Activated naive CD4-positive, alpha-beta T cell treated with anti-CD3 and anti-CD28 coated beads for 36 hours (primary cell): ENCODE measurements at places on chromosomes 1 and 21.

GRCh38 chr1:1779691-1780597, 1.7 kb upstream of the NADK start:
- peak overlapping the region; percentile 38 for H3K4me3 ChIP-seq
- H3K27me3 ChIP-seq: no peaks in the 10 kb centered on the region
- H3K4me1 ChIP-seq: peaks cover 64% of the 10 kb centered on the region
- peaks cover 8% of the 10 kb centered on the region for H3K36me3 ChIP-seq
- DNase-seq: peak; percentile 80
- H3K27ac ChIP-seq: peak overlapping the region; percentile 79

GRCh38 chr1:204128464-204128963, 23.3 kb downstream of the ETNK2 start:
- H3K4me1 ChIP-seq: peaks cover 7% of the 10 kb centered on the region
- no peaks in the 10 kb centered on the region for H3K36me3 ChIP-seq
- H3K4me3 ChIP-seq: no peak overlapping the region
- no peak overlapping the region for H3K27ac ChIP-seq
- no peaks in the 10 kb centered on the region for H3K27me3 ChIP-seq

DNA sequence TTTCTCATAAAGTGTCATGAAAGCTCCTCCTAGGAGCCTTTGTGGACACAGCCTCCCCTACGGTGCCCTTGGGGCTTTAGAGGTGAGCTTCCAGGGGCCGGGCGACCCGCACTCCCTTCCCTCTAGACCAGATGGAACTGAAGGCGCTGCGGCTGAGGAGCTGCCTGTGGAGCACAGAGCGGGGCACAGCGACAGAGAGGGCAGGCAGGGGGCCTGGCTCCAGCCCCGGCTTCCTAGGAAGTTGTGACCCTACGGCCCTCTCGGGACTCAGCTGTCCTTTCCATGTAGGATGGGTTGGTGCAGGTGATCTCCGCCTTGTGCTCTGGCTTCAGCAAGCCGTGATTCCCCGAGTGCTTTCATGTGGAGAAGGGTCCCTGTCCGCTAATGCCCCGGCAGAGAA, 23.6 kb upstream of the NEK2 start:
- no peaks in the 10 kb centered on the region for H3K36me3 ChIP-seq
- peaks cover 14% of the 10 kb centered on the region for H3K4me1 ChIP-seq
- no peak for DNase-seq

GRCh38 chr21:29195981-29196669, 65.7 kb downstream of the MAP3K7CL start:
- peak overlapping the region; percentile 90 for H3K27ac ChIP-seq
- H3K27me3 ChIP-seq: no peaks in the 10 kb centered on the region
- H3K4me1 ChIP-seq: peaks cover 36% of the 10 kb centered on the region

DNA sequence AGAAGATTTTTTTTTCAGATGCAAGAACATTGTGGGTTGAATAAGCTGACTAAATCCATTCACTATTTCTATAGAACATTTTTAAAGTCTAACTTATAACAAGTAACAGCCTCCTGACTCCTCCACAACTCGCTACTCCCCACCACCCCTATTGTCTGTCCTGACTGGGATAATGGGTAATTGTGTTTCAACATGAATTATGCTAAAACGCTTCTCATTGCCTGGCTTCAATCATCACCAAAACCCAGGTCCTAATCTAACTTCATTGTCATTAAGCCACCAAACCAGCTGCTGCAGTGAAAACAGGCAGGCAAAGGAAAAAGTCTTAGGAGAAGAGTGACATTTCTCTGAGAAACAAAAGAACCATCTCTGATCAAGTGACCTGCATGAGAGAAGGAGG, 30.0 kb downstream of the TNR start:
- DNase-seq: no peak
- H3K36me3 ChIP-seq: no peaks in the 10 kb centered on the region
- no peak overlapping the region for H3K4me3 ChIP-seq
- no peak overlapping the region for H3K27ac ChIP-seq
- no peaks in the 10 kb centered on the region for H3K27me3 ChIP-seq

- peaks cover 10% of the 10 kb centered on the region for H3K36me3 ChIP-seq
- H3K4me3 ChIP-seq: no peak overlapping the region
- DNase-seq: no peak
- H3K27ac ChIP-seq: no peak overlapping the region
Measured at GRCh38 chr1:200968469-200969410, 54.8 kb downstream of the KIF21B start.

GRCh38 chr1:19765623-19766022, 34.1 kb downstream of the TMCO4 start:
- peaks cover 16% of the 10 kb centered on the region for H3K4me1 ChIP-seq
- H3K27me3 ChIP-seq: no peaks in the 10 kb centered on the region
- H3K36me3 ChIP-seq: peaks cover 8% of the 10 kb centered on the region

GRCh38 chr1:93704052-93704451, 22.4 kb upstream of the BCAR3 start:
- H3K36me3 ChIP-seq: no peaks in the 10 kb centered on the region
- DNase-seq: no peak
- no peak overlapping the region for H3K27ac ChIP-seq
- H3K4me3 ChIP-seq: no peak overlapping the region
- peaks cover 15% of the 10 kb centered on the region for H3K4me1 ChIP-seq
- peaks cover 2% of the 10 kb centered on the region for H3K27me3 ChIP-seq

- H3K4me1 ChIP-seq: peaks cover 10% of the 10 kb centered on the region
- no peaks in the 10 kb centered on the region for H3K36me3 ChIP-seq
- no peak overlapping the region for H3K27ac ChIP-seq
- no peak for DNase-seq
Measured at GRCh38 chr1:1021010-1021919, 1.3 kb downstream of the AGRN start.

DNA sequence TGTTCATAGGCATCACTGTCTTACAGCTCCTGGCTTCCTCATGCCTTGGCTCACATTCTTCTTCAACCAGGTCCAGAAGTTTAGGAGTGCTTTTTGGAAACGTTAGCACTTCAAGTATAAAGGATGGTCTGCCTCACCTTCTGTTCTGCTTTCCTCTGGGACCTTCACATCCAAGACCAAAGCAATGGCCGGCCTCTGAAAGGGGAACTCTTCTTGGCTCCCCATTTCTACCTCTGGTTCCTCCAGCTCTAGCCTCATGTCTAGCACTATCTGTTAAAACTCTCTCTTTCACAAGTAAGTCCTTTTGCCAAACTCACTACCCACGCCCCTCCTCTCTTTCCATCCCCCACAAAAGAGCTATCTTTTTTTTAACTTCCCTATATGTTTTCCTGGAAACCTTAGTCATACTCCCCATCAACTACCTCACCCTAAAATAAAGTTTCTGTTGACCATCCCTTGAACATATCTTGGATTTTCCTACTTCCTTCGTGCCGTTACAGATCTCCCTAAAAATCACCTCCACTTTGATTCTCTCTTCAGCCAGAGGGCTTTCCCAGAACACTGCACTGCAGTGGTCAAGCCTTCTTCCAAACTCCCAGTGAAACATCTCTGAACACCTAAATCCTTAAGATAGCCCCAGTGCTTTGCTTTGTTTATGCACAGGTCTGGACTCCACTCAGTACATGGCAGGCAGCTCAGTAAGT, 7.9 kb downstream of the SORT1 start:
- peaks cover 39% of the 10 kb centered on the region for H3K27me3 ChIP-seq
- H3K27ac ChIP-seq: no peak overlapping the region
- no peaks in the 10 kb centered on the region for H3K36me3 ChIP-seq
- H3K4me3 ChIP-seq: no peak overlapping the region

DNA sequence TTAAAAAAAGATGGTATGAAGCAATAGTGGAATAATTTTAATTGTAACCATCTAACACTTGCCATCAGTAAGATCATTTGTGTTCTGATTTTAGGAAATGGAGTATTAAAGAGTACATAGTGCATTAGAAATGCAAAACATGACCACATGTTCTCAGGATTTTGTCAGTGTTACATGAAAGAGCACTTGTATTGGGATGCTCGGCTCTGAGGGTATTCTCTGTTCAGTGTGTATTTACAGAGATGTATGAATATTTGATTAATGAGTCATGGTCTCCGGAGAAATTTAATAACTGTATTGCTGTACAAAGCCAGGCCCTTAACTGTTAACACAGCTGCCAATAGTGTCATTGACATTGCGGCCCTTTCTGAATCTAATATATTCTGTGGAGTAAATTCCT, 91.7 kb downstream of the ATG4C start:
- H3K36me3 ChIP-seq: no peaks in the 10 kb centered on the region
- DNase-seq: no peak
- no peak overlapping the region for H3K27ac ChIP-seq
- H3K27me3 ChIP-seq: peaks cover 11% of the 10 kb centered on the region
- H3K4me3 ChIP-seq: no peak overlapping the region
- H3K4me1 ChIP-seq: no peaks in the 10 kb centered on the region

DNA sequence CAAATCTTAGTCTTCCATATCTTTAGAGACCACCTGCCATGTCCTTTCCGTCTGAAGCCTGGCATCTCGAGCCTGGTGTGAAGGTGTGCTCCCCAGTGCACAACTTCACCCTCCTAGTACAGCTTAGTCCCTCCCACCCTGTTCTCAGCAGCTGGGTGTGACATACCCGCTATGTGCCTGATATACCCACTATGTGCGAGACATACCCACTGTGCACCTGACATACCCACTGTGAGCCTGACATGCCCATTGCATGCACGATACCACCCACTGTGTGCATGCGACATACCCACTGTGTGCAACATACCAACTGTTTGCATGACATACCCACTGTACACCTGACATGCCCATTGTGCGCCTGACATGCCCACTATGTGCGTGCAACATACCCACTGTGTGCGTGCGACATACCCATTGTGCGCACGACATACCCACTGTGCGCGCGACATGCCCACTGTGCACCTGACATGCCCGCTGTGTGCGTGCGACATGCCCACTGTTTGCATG, 3.0 kb upstream of the RRP1 start:
- peaks cover 33% of the 10 kb centered on the region for H3K4me1 ChIP-seq
- peaks cover 10% of the 10 kb centered on the region for H3K36me3 ChIP-seq

DNA sequence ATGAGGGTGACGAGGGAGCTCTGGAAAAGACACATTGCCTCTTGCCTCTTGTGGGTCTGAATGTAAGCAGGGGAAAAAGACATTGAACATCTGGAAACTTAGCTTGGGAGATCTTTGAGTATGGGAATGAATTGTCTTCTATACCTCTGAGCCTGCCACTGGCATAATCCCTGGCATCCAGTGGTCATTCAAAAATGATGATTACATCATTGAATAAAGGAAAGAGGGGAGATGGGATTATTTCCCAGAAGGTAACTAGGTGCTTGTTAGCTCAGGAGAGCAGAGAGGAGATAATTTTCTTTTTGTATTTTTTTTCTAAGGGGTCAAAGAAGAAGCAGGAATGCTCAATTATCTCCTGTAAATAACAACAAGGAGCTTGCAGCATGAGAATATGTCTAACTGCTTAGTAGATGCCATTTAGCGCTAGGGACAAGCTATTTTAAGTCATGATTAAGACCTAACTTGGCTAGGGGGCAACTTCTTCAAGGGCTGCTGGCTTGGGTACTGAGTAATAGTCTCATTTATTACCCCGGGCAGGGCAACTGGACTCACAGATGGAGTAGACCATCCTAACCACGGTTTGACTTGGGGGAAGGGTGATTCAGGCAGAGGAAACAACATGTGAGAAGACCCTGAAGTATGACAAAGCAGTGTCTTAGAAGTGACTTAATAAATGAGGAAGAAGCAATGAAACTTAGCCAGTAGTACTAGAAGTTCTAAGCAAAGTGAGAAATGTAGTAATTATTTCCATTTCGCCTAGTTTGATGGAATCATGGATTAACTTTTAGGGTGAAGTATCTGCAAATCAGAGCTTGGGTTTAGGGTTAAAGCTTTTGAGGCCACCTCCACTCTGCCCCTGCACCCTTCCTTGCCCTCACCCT, 11.0 kb upstream of the XCL2 start:
- no peaks in the 10 kb centered on the region for H3K36me3 ChIP-seq
- H3K4me3 ChIP-seq: no peak overlapping the region
- H3K4me1 ChIP-seq: peaks cover 11% of the 10 kb centered on the region
- no peaks in the 10 kb centered on the region for H3K27me3 ChIP-seq

- peaks cover 2% of the 10 kb centered on the region for H3K36me3 ChIP-seq
- H3K4me3 ChIP-seq: no peak overlapping the region
Measured at GRCh38 chr1:109980324-109981003, 4.1 kb upstream of the AHCYL1 start.

DNA sequence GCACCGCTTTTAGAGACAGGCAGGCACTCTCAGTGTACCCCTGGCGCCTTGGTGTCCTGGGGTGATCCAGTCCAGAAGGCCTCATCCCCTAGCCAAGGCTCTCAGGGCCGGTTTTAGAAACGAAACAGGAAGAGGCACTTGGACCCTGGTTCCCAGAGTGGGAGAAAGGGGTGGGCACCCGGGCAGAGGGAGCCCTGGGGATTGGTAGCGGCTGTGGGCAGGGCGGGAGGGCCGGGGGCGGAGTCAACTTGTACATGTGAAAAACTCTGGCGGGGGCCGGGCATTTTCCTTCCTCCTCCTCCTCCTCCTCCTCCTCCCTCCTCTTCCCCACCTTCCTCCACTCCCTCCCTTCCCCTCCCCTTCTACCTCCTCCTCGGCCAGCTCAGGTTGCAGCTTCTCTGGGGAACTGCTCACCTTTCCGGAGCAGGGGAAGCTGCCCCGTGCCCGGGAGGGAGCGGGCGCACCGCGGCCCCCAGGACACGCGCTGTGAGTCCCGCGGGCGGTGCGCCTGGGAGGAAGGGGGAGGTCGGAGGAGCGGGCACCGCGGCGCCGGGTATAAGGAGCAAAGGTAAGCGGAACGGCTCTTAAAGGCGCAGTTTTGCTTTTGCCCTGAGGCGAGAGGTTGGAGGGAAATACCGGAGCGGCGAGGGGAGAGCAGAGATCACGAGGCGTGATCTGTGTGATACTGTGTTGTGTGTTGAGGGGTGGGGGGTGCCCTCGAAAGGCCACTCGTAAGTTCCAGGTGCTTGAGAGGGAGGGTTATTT, at the start of gene CDK18:
TSS of gene CDK18 (plus strand) at position 359 of the 765 bp plus-strand sequence. CDS start 18,499 bp downstream, outside the sequence.
- no peaks in the 10 kb centered on the region for H3K27me3 ChIP-seq
- peaks cover 13% of the 10 kb centered on the region for H3K4me1 ChIP-seq
- no peak within 1 kb of the TSS for H3K27ac ChIP-seq
- DNase-seq: peak; percentile 58
- no peaks in the 10 kb centered on the region for H3K36me3 ChIP-seq
- H3K4me3 ChIP-seq: peak within 1 kb of the TSS; percentile 65
